ENCODE measurements at places on chromosomes 3 and 15. TPM values are rescaled to one million over a fixed set of nuclear protein-coding genes. Genes with fewer than 3 reads are reported as not detected.

RBPMS2 gene
- total RNA-seq, result 202 TPM

MCTP2 gene
- total RNA-seq, result 7.4 TPM

GRCh38 chr3:129476586-129476985, 36.6 kb downstream of the IFT122 start:
- no peak for DNase-seq

- no peak for DNase-seq
These were observed 206.9 kb downstream of the KLHL25 start for GRCh38 chr15:85587707-85588411.

DNA sequence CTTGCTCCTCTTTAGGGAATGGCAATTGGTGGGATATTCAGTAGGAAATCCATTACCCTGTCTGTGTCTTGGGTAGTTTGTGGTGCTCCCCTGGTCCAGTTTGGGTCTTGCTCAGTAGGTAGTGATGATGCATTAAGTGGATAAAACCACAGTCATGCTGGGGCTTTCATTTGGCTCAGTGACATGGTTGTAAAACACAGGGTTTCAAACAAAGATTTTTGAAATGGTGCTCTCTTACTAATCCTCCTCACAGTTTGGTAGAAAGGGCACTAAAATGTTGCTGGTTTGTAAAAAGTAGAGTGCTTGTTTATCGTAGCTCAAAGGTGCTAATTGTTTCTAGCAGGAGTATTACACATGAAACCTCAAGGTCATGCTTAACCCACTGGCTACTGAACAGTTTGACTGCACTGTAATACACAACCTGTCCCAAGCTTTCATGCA, 22.9 kb downstream of the BBX start:
- no peak for DNase-seq

DNA sequence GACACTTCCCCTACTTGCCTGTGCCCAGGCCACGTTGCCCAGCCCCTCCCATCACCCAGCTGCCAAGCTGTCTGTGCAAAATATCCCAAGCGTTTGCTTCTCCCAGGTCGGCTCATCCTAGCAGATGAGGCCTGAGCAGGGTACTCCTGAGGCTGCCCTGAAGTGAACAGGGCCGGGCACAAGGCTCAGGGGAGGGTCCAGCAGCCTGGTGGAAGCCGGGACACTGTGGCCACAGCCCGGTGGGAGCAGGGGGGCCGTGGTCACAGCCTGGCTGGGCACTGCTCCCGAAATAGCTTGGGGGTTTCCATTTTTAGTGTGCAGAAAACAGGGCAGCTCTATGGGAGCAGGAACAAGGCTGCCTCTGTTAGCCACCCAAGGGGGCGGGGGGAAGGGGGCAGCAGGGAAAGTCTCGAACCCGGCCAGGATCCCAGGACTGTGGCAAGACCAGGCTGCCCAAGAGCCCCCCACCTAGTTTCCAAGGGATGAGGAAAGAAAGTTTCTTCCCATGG, 3.4 kb downstream of the PLXNB1 start:
- no peak for DNase-seq

SV2B gene
- total RNA-seq, result 1.4 TPM

GRCh38 chr3:172134352-172134751, 95.0 kb downstream of the FNDC3B start:
- no peak for DNase-seq

GRCh38 chr15:52227456-52227855, 36.3 kb upstream of the GNB5 start:
- DNase-seq, result peak; percentile 76

DNA sequence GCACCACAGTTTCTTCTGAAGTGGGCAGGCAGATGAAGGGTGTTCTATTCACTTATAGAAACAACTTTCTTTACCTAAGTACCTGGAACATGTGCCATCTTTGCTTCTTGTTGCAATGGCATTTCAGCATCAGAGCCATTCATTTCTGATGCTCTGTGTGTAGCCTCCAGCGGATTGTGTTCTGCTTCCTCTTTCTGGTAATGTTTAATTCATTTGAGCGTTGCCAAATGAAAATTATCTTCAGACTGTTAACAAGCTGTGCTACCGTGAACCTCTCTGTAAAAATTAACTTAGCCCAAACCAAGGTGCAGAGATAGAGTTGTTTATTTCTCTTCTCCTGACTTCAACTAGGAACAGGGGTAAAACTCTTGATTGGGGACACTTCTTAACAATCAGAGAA, 302.0 kb downstream of the EDEM1 start:
- no peak for DNase-seq

DNA sequence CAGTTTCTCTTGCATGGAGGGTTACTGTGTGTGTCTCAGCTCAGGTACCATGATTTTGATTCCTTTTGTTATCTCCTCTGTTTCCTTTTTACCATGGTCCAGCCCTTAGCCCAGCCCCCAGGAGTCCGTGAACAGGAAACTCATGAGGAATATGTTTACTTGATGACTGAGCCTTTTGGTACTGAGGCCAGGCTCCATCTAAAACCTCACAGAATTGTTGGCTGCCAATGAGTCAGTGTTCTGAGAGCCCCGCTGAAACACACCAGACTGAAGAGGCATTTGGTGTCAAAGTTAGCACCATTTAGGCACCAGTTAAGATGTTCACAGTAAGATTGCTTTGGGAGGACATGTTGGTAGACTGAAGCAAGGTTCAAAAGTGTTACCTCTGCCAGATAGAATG, 80.9 kb downstream of the DGKG start:
- DNase-seq, result no peak

DNA sequence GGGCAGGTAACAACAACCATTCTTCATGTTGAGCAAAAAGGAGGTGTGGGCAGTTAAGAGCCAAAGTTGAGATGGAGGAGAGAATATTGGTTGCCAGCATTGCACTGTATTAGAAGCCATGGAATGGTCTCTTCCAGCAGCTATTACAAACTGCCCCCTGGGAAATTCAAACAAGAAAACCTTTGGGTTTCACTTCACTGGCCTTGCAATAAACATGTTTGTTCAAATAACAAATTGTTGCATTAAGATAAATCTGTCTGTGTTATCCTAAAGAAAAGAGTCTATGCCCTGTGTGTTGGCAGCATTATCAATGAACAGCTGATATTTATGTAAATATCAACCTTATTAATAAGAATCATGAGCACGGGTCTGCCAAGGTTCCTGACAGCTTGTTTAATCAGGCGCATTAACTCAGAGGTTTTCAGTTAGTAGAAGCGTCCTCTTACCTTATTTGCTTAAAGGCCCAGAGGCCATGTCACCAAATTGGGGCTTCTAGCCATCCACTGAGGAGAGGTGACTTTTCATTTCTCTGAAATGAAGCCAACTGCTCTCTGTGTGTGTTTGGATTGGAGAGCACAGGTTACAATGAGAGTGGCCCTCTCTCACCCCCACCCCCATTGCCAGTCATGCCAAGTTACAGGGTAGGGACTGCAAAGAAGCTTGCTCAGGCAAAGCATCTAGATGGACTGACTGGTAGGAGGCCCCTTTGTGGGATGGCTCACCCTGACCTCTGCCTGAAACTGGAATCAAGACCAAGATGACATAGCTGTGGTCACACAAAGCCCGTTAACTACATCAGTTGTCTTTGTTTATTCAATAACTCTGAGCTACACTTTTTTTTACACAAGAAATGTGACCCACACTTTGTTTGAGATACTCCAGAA, 10.5 kb downstream of the FILIP1L start:
- DNase-seq, result no peak

DNAJC17 gene
- 50.2 TPM for total RNA-seq

DNA sequence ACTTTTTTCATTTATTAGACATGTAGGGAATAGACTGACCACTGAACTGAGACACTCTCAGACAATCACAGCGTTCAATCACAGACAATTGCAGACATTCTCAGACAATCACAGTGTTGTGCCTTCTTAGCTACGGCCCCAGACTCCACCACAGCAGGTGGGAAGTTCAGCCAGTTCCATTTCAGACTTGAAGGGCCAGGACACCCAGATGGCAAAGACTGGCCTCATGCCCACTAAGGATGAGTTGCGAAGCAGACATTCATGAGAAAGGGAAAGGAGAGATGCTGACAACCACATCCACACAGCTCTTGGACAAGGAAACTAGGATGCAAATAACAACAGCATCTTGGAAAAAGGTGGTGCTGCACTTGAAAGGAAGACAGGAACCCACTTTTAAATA, 21.9 kb upstream of the ALDH1L1 start:
- DNase-seq, result no peak

DNA sequence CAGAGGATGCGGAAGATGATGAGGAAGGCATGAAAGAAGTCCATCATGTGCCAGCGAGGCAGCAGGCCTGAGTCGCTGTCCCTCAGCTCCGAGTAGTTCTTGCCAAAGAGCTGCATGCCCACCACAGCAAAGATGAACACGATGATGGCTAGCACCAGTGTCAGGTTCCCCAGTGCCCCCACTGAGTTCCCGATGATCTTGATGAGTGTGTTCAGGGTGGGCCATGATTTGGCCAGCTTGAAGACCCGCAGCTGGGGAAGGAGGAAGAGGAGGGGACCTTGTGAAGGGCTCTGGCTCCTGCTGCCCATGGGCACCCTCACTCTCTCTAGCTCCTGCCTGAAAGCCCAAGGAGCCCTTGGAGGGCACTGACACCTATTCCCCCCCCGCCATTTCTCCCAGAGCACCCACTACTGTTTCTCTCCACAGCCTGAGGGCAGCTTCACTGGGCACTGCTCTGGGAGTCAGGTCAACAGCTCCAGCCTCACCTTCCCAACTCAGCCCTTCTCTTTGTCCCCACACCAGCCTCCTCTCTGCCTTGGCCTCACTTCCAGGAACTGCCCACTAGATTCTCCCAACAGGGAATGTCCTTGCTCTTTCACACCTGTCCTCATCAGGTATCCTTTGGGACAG, 63.6 kb downstream of the SCN5A start:
- DNase-seq, result no peak

DNA sequence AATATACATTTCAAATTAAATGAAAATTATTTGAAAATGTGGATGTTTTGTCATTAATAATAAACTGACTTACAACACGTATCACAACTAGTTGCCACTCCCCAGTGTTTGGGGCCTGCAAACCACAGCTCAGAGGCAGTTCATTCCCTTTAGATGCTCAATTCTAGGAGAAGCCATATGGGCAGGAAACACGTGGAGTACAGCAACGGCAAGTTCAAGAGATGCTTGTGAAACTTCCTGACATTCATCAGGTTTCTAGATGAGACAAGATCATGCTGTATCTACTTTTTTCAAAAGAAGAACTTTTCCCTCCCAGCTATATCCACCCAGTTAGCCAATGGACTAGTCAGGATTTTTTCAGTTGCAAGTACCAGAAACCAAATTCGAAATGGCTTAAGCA, 17.6 kb upstream of the PLA2G4D start:
- DNase-seq, result no peak

- no peak for DNase-seq
These were observed 327.1 kb downstream of the ZIC1 start for GRCh38 chr3:147736226-147736625.

TWF2 gene
- 66.3 TPM for total RNA-seq

DNA sequence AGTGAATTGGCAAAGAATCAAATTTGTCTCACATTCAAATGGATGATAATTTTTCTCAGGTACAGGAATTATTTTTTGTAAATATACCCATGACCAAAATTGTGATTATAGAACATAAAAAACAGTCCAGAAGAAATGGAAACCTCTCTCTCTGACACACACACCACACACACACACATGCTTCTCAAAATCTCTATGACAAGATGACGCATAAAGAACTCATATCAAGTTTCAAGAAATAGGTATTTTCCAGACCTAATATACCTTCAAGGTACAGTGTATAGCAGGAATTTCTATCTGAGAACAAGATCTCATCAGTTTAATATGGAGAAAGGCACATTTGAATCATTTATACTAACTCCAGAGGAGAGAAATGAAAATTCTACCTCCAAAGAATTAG, 1069.1 kb upstream of the ALCAM start:
- DNase-seq, result no peak

FILIP1L gene
- total RNA-seq, result 0.11 TPM

DNA sequence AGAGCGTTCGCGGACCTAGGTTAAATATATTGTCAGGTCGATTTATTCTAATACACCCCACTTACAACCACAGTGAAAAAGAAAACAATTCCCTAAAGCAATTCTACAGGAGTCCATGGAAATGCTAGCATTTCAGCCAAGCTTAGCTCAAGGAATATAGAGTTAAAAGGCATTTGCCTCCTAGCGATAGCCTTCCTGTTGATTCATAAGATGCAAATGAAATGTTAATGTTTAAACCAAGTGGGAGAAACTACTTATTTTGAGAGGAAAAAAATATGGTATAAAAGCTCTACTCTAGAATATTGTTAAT, 1.7 kb upstream of the ALCAM start:
- no peak for DNase-seq

GRCh38 chr15:64851503-64851840, 9.8 kb downstream of the PLEKHO2 start:
- no peak for DNase-seq

GRCh38 chr15:78167227-78167888, 18.2 kb downstream of the IDH3A start:
- DNase-seq, result no peak

SLC24A5 gene
- total RNA-seq, result not detected

DNA sequence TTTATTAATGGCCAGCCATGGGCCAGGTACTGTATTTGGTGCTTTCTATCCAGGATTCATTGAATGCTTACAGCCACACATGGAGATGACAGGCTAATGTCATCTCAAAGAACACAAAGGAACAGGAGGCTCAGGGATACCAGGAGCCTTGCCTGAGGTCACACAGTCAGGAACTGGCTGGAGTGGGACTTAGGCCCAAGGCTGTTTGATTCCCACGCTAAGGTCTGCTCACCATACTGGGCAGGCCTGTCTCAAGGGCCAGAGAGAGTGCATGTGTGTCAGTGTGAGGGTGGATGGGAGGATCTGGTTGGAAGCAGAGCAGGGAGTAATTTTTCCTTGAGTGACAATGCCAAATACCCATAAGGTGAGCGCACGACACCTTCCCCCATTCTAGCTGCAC, 37.6 kb downstream of the EPHB3 start:
- no peak for DNase-seq

SPINK8 gene
- not detected for total RNA-seq

- DNase-seq, result no peak
These were observed 71.6 kb downstream of the KY start for GRCh38 chr3:134579141-134579665.

MYO5C gene
- total RNA-seq, result 22.5 TPM

DNA sequence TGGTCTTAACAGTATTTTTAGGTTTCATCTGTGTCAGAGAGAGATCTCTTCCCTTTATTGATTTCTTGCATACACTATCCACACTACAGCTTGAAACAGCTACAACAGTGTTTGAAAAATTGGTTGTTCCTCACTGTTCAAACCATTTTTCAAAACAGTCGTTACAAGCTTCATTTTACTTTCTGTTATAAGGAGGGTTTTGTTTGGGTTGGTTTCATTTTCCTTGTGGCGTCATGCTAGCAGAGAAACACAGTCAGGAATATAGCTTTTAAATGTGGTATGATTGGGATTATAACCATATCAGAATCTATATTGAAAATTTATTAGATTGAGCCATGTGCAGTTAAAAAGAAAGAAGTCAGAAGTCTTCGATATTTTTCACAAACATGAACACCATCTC, 400.6 kb downstream of the ZBTB20 start:
- DNase-seq, result no peak

- no peak for DNase-seq
These were observed 620.2 kb downstream of the RBMS3 start for GRCh38 chr3:29901097-29901496.

- DNase-seq, result no peak
These were observed 359.1 kb upstream of the IL12A start for GRCh38 chr3:159629329-159630084.

GRCh38 chr3:38083871-38084333, 44.9 kb downstream of the DLEC1 start:
- DNase-seq, result no peak

Data from WTC11 (cell line).